ENCODE measurements at places on chromosomes 12 and 14.

- no peak for DNase-seq
Observed at GRCh38 chr14:94775871-94776210, 5.9 kb upstream of the GSC start.

- DNase-seq: no peak
Observed at GRCh38 chr12:64090047-64090446, 132.0 kb downstream of the KICS2 start.

GRCh38 chr14:58026967-58027366, 125.0 kb downstream of the ARMH4 start:
- DNase-seq: no peak

DNA sequence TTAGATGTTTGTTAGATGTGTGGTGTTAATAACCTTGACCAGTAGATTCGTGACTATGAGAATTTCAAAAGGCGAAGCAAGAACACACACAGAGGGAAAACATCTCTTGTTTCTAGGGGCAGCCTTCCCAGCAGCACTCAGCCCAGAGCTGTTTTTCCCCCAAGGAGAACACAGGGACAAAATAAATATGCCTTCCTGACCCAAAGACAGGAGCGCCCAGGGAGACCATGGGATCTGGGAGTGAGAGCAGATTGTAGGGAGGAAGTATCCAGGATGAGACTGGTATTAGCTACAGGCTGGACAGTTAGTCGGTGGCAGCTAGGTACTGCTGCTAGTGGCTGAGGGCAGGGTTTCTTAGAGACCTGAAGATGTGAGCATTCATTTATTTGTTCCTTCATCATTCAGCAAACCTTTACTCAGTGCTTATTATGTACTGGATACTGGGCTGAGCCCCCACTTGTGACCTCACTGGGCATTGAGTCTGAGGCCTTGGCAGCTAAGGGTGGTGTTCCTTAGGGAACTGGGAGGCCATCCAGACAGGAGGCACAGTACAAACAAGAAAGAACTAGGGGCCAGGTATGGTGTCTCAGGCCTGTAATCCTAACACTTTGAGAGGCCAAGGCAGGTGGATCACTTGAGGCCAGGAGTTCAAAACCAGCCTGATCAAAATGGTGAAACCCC, 469.8 kb downstream of the ZFP36L1 start:
- DNase-seq: no peak

DNA sequence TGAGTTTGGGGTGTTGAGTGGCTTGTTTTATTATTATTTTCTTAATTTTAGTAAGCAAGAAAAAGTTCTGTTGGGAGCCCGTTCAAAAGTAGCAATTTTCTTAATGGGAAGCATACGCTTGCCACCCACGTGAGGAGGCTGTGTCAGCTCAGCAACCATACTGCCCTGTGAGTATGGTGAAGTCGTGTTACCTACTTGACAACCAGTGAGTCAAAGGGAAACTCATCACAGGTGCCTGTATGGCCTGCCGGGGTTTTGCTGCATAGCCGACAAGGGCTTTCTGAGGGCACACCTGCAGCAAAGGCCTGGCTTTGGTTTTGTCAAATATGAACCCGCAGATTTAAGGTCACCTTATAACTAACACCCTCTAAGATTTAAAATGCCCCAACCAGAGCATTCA, 31.1 kb downstream of the PITPNM2 start:
- DNase-seq: peak; percentile 30

DNA sequence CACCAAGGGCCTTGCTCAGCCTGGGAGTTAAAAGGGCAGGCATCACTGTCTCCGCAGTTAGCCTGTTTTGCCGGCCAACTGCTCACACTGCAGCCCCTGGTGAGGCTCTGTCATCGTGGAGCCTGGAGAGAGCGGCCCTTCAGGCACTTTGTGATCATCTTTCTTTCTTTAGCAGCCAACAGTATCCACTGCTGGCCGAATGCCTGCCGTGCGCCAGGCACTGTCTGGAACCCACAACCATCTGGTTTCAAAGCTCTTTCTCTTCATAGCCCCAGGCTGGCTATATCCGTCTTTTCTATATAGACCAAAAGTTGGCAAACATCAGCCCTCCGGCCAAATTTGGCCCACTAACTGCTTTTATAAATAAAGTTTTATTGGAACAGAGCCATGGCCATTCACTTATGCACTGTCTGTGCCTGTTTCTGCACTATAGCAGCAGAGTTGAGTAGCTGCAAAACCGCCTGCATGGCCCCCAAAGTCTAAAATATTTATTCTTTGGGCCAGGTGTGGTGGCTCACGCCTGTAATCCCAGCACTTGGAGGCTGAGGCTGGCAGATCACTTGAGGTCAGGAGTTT, 29.5 kb downstream of the SLC8B1 start:
- no peak for DNase-seq

DNA sequence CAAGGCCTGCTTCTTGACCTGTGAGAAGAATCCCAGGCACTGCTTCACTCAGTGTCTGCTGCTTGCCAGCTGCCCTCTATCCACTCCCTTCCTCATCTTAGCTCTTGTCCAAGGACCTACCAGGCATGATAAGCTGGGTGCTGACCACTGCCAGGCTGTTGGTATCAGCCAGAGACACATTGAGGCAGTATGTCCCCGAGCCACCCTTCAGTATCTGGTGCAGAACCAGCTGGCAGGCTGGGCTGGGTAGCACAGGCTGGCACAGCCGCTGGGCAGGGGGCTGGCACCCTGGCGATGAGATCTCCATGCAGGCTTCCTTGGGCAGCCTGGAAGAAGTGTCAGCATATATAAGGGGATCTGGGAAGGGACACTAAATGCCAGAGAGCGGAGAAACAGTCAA, 10.5 kb downstream of the PMEL start:
- no peak for DNase-seq

DNA sequence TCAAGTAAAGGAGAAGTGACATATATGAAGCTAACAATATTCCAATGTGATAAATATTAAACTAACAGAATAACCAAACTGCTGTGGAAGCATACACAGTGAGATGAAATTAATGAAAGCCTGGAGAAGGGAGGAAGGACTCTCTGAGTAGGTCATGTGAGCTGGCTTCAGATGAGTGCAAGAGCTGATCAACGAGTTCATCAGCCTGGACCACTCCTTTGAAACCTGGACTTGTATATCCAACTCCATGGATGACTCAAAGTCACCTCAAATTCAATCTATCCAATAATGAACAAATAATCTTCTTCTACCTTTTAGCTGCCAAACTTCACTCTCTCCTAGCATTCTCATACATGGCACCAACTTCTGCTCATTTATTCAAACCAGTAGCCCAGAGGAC, 246.1 kb downstream of the SSPN start:
- no peak for DNase-seq

- DNase-seq: no peak
Observed at GRCh38 chr12:100171248-100171647, 28.6 kb upstream of the BLTP3B start.

- no peak for DNase-seq
Observed at GRCh38 chr12:52198454-52199215, 6.8 kb upstream of the KRT80 start.

GRCh38 chr12:124179936-124180607, 114.8 kb upstream of the RFLNA start:
- DNase-seq: no peak

DNA sequence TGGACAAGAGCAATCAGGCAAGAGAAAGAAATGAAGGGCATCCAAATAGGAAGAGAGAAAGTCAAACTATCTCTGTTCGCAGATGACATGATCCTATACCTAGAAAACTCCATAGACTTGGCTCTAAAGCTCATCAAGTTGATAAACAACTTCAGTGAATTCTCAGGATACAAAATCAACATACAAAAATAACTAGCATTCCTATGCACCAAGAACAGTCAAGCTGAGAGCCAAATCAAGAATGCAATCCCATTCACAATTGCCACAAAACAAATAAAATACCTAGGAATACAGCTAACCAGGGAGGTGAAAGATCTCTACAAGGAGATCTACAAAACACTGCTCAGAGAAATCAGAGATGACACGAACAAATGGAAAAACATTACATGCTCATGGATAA, 417.5 kb upstream of the ATP2B1 start:
- DNase-seq: no peak

DNA sequence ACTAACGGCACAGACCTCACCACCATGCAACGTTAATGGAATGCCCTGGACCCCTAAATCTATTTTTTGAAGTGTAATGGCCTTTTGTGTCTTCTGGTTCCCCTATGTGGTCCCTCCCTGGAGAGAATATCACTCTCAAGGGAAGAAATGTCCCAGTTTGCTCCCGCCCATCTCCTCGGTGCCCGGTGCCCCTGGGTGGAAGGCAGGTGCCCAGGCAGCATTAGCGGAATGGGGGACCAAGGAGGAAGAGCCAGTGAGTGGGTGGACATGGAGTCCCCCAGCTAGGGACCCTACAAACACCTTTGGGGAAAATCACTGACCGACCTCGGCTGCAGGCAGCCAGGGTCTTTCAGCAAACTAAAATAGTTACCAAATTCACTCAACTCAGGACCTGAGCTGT, 212.1 kb upstream of the RTL1 start:
- no peak for DNase-seq

DNA sequence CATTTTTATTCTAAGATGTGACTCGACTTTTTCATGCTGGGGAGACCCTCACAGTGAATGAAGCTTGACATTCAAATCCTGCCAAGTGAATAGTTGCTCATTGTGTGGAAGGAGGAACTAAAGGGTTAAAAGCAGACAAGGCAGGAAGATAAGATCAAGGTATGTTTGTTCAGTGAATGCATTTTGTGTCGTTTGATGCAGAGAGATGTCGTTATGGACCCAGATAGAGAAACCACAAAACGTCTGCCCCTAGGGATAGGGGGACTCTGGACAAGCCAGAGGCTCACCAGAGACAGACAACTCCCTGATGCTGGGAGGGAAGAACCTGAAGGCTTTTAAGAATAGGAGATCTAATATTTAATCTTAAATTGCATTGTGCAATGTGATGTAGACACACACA, 72.5 kb upstream of the MYL2 start:
- DNase-seq: no peak

DNA sequence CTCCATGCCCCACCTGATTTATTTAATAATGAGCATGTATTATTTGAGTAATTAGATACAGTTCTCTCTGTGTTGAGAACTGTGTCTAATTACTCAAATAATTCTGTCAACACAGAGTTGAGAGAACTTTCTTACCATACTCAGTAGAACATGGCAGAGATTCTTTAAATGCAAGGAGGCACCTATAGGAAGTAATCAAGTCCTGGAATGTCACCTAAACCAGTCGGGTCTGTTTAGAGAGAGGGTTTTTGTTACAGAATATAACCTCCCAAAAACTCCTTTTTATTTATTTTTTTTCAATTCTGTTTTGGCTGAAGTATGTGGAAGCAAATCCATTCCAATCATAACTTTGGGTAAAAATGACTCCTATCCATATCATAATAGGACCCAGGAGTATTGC, 37.5 kb upstream of the CIT start:
- no peak for DNase-seq

GRCh38 chr14:68585690-68586089, 207.2 kb downstream of the ZFP36L1 start:
- DNase-seq: no peak

DNA sequence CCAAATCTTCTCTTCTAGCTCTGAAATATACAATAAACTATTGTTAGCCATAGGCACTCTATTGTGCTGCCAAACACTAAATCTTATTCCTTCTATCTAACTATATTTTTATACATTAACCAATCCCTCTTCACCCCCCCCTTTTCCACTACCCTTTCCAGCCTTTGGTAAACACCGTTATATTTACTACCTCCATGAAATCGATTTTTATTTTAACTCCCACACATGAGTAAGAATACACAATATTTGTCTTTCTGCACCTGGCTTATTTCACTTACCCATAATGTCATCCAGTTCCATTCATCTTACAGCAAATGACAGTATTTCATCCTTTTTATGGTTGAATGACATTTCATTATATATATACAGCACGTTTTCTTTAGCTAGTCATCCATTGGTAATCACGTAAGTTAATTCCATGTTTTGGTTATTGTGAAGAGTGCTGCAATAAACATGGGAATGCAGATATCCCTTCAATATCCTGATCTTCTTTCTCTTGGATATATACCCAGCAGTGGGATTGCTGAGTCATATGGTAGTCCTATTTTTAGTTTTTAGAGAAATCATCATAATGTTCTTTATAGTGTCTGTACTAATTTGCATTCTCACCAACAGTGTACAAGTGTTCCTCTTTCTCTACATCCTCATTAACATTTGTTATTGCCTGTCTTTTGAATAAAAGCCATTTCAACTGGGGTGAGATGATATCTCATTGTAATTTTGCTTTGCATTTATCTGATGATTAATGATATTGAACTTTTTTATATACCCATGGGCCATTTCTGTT, 34.2 kb upstream of the PLBD1 start:
- no peak for DNase-seq

DNA sequence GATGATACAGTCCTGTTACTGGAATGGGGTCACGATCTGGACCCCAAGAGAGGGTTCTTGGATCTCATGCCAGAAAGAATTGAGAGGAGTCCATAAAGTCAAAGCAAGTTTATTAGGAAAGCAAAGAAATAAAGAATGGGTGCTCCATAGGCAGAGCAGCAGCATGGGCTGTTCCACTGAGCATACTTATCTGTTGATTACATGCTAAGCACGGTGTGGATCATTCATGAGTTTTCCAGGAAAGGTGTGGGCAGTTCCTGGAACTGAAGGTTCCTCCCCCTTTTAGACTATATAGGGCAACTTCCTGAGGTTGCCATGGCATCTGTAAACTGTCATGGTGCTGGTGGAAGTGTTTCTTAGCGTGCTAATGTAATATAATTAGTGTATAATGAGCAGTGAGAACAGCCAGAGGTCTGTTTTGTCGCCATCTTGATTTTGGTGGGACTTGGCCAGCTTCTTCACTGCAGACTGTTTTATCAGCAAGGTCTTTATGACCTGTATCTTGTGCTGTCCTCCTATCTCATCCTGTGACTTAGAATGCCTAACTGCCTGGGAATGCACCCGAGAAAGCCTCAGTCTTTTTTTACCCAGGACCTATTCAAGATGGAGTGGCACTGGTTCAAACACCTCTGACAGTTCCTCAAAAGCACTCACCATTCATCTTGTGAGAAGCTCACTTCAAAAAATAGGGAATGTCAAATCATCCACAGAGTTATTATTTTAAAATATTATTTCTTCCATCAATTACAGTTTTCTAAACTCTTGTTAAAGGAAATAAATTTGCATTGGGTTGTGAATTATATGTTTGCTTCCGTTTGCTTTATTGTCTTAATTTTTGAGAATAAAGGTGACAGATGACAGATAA, 1358.8 kb upstream of the TMEM132C start:
- no peak for DNase-seq
